ENCODE measurements at places on chromosomes 13 and 19.

- DNase-seq: no peak
Observed at GRCh38 chr13:101989798-101990350, 412.0 kb downstream of the FGF14 start.

DNA sequence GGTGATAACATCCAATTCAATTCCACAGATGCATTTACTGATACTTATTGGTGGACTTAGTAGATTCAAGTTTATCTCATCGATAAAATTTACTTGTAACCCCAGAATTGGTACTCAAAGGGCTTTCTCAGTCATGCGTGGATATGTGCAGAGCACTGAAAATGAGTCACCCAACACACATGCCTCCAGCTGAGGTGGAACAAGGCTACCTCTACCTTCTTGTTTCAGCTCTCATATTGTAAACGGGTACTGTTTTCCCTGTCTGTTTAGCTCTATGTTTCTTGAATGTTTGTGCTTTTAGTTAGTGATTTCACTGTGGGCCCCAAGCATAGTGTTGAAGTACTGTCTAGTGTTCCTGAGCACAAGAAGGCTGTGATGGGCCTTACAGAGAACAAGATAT, 1.5 kb downstream of the LRRC63 start:
- DNase-seq: no peak

DNA sequence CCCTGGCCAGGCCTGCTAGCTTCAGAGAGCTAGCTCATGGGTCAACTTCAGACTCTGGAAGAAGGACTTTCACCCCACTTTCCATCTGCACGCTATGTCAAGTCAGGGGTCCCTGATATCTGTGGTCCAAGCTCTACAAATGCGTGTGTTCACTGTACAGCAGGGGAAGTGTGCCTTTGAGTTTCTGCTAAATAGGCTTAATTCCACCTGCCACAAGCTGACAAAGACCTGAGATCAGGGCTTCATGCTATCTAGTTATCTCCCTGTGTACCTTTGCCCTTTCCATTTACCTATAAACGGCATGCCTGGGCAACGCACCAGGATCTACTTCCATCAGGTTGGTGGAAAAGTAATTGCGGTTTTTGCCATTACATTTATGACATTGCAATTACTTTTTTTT, 10.7 kb upstream of the SULT2A1 start:
- no peak for DNase-seq

DNA sequence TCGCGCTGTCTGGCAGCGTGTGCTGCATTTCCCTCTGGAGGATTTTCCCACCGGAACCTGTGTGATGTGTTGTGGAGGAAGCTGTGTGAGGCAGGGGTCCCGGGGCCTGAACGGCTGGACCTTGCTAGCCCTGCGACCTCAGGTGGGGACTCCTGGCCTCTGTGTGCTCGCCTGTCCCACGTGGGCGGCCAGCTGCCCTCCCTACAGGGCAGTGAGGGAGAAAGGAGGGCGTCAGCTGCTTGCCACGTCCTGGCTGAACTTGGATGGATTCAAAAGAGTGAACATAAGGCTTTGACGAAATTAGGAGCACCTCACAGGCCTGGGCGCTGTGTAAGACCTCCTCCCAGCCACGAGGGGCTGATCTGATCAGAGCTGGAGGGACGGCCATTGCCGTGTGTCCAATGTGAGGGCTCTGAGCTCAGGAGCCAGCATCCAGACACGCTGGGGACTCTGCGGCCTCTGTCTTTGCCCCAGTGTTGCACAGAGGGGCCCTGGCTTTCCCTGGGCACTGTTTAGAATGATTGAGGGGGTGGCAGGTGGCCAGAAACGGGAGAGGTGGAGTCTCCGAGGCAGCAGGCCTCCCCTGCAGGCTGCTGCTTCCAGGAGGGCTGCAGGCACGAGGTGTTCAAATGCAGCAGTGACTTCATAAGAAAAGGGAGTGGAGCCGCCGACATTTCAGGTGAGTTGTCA, 13.0 kb downstream of the TFDP1 start:
- no peak for DNase-seq

DNA sequence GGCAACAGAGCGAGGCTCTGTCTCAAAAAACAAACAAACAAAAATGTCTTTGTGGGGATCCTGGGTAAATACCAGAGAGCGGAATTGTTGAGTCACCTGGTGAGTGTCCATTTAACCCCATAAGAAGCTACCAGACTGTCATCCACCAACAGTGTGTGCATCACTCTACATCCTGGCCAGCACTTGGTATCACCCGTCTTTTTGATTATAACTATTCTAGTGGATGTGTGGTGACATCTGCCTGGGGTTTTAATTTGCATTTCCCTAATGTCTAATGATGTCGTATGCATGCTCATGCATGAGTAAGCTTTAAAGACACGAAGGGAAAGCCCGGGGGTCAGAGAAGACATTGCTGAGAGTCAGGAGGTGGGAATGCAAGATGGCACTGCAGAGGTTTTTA, 126.7 kb upstream of the MRI1 start:
- DNase-seq: no peak

- no peak for DNase-seq
Observed at GRCh38 chr13:84096216-84096615, 213.9 kb upstream of the SLITRK1 start.

GRCh38 chr19:687569-688166, 7.6 kb downstream of the PRSS57 start:
- no peak for DNase-seq

DNA sequence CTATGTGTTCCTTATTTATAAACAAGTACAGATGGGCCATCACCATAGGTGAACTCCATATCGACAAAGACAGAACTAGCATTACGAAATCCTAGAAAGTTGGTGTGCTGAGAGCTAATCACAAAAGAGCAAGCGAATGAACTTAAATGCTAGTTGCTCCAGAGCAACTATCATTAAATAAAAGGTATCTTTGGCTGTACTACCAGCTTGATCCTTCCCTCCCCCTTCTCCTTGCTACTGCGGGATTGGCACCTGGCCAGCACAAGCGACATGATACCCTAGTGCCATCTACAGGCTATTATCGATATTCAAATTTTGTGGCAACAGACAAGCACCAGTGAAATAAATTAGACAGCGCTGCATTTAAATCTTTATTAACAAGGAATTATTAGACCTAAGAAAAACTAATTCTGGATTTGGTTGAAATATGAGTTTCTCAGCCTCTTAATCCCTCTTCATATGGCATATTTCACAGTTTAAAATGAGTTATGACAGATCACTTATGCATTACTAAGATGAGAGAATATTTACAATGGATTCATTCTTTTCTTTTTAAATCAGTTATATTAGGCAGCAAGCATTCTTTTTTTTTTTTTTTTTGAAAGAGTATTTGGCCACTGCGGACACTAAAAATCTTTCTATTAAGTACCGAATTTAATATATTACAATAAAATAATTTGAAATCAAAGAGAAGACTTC, 5.8 kb downstream of the PCDH9 start:
- DNase-seq: peak; percentile 38

Data from CD8-positive, alpha-beta T cell (primary cell).